NCI-H446 (cell line): ENCODE measurements at places on chromosomes 4 and X.

- no peak for DNase-seq
These were observed 15.6 kb downstream of the RUFY3 start for GRCh38 chr4:70737409-70737808.

- DNase-seq, result no peak
These were observed 44.3 kb downstream of the CASP6 start for GRCh38 chr4:109658871-109659410.

GRCh38 chrX:104309169-104309568 is 54.4 kb upstream of the ESX1 start:
- DNase-seq, result no peak

GRCh38 chr4:54185044-54185780 is 43.9 kb upstream of the PDGFRA start:
- no peak for DNase-seq

GRCh38 chrX:54413753-54414152 is 26.5 kb upstream of the TSR2 start:
- no peak for DNase-seq

DNA sequence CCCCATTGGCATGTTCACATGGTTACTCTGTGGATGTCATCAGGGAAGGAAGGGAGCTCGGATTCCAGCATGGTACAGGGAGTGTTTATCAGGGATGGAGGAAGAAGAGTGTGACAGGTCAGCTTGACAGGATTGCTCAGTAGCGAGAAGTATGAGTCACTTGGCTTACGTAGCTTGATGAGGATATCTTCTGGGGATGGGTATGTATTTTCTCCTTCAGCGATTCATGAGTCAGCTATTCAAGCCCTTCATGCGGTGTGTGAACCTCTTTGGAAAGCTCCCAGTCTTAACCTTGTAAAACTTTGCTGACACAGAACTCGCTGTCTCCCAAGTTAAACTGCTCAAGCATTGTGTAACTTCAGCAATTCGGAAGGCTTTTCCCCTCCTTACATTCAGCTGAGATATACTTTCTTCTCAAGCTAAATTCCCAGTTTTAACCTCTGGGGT is 275.4 kb downstream of the ARHGAP10 start:
- DNase-seq, result peak; percentile 40

GRCh38 chr4:33566649-33567048 is 2677.7 kb downstream of the ARAP2 start:
- no peak for DNase-seq

DNA sequence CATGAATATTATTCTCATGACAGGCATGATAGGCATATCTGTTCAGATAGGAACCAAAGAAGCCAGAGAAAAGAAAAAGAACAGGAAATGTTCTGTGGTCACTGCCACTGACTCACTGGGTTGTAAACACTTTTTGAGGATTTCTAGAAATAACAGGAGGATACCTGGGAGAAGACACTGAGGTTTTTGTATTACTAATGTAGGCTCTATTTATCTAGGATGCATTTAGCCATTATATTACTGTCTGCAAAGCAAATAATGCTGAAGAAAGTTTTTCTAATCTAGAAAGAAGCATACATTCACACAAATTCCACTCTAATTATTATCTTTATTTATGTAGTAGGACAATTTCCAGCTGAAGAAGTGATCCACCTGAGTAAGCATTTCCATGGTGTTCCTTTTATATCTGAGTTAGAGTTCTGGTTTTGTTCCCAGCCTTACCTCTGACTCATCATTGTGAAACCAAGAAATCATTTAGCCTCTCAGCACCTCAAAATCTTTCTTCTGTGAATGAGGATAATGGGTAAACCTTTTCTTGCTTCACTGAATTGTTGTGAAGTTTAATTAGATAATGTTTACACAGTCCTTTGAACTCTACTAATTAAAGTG is 40.2 kb upstream of the EPGN start:
- no peak for DNase-seq

- no peak for DNase-seq
These were observed 62.1 kb upstream of the CCDC160 start for GRCh38 chrX:134174859-134175258.

- DNase-seq, result no peak
These were observed 161.2 kb upstream of the NUDT6 start for GRCh38 chr4:123083646-123084045.

DNA sequence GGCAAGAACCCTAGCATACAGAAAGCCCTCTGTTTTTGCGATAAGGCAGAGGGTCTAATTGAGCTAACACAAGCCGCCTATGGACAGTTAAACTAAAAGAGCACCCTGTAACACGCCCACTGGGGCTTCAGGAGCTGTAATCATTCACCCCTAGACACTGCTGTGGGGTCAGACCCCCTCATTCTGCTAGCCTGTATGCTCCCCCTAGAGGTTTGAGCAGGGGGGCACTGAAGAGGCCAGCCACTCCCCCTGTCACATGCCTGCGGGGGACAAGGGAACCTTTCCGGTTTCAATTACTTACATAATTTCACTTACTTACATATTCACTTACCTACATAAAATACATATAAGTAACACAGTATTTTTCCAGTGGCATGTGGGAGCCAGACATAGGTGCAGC is 469.5 kb upstream of the FAM241A start:
- no peak for DNase-seq

GRCh38 chr4:109408711-109409110 is 24.9 kb upstream of the SEC24B start:
- no peak for DNase-seq

- no peak for DNase-seq
These were observed 381.0 kb upstream of the BOD1L1 start for GRCh38 chr4:14008494-14008893.

GRCh38 chr4:51851937-51852290 is 9.0 kb downstream of the DCUN1D4 start:
- no peak for DNase-seq

DNA sequence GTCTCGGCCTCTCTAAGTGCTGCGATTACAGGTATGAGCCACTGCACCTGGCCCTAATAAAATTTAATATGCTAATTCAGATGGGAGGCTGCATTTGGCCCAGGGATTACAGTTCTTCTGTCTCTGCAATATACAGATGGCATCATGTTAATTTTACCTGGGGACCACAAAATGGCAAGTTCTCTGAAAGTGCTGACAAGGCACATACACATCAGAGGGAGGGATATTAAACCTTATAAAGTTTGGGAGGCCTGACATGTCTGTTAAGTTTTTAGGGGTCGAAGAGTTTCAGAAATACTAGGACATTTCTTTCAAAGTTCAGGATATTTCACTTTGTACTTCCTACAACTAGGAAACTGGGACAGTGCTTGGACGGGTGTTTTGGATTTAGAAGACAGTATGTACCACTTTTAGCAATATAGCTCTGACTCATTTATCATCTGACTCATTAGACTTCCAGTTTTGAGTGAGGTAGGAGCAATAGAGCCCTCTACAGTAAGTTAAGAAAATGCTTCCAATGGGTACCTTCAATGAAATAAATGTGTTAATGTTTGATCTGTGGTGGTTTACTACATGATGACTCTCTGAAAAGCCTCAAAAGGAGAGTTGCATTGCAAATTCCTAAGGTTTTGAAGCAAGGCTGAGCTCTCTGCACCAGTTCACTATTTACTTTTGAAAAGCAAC is 981.0 kb upstream of the HS3ST1 start:
- peak; percentile 3 for DNase-seq

- no peak for DNase-seq
These were observed 126.0 kb upstream of the PAQR3 start for GRCh38 chr4:79065262-79065661.

DNA sequence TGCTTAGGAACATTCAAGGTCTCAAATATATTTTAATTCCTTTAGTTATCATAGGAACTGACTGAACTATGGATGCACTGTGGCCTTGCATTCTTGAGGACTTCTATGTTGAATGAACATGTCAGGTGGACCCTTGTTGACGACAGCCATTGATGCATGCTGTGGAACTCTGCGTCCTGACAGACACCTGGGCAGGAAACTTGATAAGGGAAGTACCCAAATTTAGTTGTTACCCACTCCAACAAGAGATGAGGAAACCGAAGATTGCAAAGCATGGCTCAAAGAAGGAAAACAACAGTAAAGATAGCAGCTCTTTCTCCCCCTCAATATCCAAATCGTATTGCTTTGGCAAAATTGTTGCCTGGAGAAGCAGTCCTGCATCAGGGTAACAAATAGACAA is 540.0 kb upstream of the NR3C2 start:
- no peak for DNase-seq

DNA sequence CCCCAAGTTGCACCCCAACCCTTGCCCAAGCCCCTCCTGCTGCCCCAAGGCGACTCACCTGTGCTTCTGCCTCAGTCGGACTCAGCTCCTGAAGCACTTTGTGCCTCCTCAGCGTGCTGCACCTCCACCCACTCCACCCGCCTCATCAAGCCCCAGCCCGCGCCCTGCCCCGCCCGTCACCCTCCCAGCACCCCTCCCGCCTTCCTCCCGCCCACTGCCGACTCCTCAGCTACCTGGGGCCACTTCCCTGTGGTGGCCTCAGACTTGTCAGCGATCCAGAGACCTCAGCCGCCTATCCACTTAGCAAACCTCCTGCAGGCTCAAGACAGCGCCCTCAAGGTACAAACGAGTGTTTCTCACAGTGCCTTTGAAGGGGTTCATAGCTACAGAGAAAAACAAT is 19.6 kb upstream of the IQCM start:
- DNase-seq, result no peak

- DNase-seq, result no peak
These were observed 274.5 kb upstream of the NOCT start for GRCh38 chr4:138740816-138741745.

DNA sequence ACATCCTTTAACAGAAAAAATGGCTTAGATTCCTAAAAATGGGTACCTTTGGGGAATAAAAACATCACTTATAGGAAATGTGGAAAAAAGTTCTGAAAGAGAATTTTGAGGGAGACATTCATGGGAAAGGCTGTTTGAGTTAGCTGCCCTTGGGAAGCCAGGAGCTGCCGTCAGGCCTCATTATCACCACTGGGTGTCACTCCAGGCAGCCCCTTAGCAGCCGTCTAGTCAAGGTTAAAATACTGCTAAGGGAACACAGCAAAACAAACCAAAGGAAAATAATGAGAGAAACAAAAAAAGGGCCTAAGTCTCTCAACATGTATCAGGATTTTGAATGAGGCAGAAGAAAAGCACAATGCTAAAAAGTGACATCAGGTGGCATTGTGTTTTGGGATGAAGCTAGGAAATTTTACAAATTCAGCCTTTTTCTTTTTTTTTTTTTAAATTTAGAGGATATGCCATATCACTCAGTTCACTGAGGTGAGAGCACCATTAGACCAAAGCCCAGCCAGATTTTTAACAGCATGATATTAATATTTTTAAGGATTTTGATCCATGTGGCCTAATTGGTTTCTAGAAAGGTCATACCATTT is 235.3 kb downstream of the GPAT3 start:
- peak; percentile 1 for DNase-seq

DNA sequence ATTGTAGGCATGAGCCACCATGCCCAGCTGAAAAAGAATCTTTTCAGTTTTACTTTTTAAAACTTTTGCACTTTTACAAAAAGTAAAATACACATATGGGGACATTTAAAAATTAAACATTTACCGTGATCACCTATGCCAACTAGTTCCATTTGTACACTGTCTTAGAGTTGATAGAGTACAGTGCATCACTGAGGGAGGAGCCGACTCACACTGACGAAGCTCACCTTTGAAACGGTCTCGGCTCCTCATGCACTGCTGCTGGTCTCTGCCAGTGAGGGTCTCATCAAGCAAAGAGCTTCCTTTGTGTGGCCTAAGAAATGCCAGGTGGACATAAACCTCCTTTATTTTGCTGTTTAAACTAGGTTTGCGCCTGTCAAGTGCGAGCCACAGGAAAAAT is 50.0 kb downstream of the GRK4 start:
- no peak for DNase-seq

DNA sequence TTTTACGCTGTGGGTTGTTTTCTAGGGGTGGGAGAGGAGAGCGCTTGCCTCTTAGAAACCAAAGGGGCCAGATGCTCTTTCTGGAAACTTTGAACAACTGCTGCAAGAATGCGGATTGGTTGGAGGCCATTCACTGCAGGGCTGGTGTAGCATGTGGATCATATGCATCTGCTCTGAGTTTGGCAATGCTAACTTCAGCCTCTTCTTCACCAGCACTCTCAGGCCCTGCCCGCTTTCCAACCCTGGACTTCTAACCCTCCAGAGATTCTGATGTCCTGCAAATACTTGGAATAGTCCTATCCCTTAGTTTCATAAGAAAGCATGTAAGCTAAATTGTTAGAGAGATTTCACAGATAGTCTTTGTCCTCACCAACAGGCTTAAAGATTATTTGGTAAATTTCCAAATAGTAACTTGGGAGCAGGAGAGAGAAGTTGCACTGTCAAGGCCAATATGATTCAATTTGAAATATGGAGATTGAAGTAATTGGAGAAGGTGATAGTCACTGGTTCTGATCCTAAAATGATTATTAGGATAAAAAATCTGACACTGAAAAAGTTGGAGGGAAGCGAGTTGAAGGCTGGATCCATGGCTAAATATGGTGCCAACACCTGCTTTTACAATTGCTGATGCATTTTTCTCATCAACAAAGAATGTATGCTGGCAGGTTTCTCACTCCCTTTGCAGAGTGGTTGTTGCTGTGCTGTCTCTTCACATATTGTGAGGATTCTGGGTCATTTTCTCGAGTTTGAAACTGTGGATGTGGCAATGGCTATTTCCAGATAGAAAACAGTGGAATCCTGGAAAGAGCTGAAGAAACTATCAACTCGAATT is 210.4 kb downstream of the PTTG2 start:
- no peak for DNase-seq

DNA sequence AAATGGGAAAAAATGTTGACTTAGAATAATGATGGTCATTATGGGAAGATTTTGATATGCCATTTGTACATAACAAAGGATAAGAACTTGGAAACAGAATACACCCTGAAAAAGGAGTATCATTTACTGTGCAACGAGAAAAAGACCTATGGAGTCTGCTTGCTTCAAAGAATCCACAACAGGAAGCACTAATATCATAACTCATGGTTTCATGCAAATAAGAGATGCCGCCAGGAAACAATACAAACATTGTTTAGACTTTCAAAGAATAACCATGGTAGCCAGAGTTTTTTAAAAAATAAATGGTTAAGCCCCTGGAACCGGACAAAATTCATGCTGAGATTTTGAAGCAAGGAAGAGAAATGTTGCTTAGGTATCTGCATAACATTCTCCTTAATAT is 139.9 kb upstream of the ETNPPL start:
- DNase-seq, result no peak

- no peak for DNase-seq
These were observed 218.7 kb downstream of the MAPK10 start for GRCh38 chr4:86141161-86141560.

GRCh38 chrX:38701073-38701472 is 100.2 kb upstream of the MID1IP1 start:
- no peak for DNase-seq

- DNase-seq, result no peak
These were observed 56.6 kb downstream of the FAM193A start for GRCh38 chr4:2593003-2593402.

- no peak for DNase-seq
These were observed 44.2 kb upstream of the CEP135 start for GRCh38 chr4:55904576-55904975.
